ENCODE measurements at places on chromosomes 1 and 21.

DNA sequence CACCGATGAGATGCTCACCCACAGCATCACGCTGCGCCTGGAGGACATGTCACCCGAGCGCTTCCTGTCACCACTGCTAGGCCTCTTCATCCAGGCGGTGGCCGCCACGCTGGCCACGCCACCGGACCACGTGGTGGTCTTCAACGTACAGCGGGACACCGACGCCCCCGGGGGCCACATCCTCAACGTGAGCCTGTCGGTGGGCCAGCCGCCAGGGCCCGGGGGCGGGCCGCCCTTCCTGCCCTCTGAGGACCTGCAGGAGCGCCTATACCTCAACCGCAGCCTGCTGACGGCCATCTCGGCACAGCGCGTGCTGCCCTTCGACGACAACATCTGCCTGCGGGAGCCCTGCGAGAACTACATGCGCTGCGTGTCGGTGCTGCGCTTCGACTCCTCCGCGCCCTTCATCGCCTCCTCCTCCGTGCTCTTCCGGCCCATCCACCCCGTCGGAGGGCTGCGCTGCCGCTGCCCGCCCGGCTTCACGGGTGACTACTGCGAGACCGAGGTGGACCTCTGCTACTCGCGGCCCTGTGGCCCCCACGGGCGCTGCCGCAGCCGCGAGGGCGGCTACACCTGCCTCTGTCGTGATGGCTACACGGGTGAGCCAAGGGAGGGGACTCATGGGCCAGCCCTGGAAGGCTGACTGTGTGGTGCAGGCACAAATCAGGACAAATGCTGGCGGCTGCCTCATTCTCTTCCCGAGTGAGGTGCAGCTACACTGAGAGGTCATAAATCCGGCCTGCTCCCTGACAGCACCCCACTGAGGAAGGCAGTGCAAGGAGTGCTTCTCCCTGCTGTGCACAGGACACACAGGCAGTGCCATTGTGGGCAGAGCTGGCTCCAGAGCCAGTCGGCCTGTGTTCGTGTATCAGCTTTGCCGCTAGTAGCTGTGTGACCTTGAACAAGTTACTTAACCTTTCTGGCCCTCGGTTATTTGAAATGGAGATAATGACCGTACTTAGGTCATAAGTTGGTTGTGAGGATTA is 9.4 kb downstream of the CELSR2 start:
- DNase-seq, result no peak

GRCh38 chr1:90405726-90406125 is 311.4 kb downstream of the BARHL2 start:
- DNase-seq, result no peak

DNA sequence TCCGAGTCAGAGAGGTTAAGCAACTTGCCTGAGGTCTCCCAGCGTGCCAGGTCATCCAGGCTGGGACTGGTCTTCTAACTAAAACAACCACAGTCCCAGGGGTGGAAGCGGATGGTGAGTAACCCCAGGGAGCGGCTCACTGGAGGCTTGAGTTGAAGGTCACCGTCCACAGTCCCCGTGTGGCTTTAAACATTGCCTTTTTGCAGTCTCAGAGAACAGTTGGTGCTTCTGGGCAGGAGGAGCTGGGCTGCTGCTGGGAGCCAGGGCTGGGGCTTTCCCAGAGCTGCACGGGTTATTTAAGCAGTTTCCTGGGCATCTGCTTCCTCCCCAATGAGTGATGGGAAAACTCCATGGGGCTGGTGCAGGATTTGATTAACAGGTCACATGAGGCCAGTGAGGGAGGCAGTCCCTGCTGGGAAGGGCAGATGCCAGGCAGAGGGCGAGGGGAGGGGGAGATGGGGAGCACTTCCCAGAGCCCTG is 12.3 kb downstream of the ARHGEF10L start:
- no peak for DNase-seq

- DNase-seq, result no peak
These were observed 22.3 kb downstream of the ACP6 start for GRCh38 chr1:147647796-147648633.

DNA sequence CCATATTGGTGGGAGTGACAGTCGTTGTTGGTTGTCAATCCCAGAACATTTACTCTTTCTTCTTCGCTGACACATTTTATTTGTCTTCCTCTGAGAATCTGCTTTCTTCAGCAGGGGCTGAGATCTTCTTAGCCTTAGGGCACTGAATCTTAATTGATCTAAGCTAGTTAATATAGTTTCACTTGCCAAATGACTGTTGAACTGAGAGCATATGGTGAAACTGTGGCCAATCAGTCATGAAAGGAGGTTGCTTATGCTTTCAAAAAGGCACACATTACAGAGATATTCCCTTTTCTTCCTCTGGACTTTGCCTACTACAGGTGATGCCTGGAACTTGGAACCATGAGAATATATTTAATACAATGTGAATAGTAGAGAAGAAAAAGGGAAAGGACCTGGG is 60.0 kb upstream of the KIAA0040 start:
- no peak for DNase-seq

DNA sequence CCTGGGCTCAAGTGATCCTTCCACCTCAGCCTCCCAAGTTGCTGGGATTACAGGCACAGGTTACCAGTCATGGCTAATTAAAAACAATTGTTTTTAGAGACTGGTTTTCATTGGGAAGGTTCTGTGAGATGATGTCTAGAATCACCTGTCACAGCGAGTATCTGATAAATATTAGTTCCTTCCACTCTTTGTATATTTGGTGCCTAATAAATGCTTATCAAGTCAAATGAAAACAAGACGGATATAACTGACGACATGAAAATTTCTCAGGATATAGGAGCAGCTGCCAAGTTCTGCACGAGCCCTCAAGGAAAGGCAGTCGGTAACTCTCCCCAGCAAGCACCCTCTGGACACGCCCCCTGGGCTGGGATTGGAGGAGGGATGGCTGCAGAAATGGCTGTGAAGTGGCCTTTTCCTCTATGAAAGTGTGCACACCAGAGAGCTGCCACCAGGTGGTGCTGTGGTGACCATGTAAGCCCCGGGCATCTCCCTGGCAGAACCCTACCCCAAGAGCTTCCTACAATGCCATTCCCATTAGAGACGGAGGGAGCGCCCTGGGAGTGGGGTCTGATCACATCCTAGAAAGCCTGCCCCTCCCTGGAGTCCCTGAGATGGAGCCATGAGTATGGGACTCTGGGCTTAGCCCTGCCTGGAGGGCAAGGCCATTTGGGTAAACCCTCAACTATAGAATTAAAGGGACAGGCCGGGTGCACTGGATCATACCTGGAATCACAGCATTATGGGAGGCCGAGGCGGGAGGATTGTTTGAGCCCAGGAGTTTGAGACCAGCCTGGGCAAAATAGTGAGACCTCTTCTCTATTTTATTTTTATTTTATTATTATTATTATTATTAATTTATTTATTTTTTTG is 50.9 kb downstream of the HTR6 start:
- DNase-seq, result peak; percentile 68

- DNase-seq, result no peak
These were observed 120.0 kb upstream of the RRP15 start for GRCh38 chr1:218164930-218165700.

DNA sequence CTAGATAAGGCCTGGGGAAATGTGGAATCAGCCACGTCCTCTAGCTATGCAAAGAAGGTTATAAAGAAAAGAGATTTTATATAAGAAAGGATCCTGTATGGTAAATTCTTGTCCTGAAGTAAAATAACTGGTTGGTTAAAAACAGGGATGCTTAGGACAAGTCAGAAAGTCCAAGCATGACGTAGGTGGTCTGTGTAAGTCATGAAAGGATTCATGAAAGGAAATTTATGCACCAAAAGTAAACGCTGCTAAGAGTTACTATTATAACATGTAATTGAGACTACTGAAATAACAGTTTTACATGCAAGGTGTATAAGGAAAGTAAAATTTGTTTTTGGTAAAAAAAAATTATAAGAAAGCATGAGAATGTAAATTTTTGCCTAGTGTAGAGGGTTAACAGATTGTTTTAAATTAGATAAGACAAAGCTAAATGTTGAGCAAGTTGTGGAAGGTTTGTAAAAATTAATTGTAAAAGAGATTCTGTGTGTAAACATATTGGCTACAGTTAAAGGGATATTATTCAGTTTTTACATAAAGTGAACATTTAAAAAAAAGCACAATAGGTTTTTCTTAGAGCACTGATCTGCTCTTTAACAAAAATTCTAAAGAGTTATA is 43.9 kb downstream of the PIGK start:
- no peak for DNase-seq

GRCh38 chr1:103326595-103326994 is 198.9 kb upstream of the RNPC3 start:
- DNase-seq, result no peak

- DNase-seq, result peak; percentile 72
These were observed 33.1 kb upstream of the NFASC start for GRCh38 chr1:204837440-204838084.

DNA sequence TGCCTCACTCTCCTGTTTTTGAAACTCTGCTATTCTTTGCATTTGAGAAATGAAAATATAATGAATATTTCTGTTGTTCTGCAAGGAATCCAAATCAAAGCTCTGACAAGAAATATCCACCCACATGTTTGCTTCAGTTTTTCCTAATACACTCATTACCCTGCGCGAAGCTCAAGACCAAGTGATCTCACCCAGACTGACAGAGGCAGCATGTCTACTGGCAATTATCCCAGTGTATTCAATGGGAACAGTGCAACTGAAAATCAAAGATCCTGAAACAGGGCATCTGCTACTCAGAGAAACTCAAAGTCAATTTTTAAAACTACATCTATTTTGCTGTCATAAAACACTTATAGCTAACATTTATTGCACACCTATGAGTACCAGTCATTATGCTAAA is 321.0 kb upstream of the LRRC7 start:
- DNase-seq, result peak; percentile 28

GRCh38 chr1:31648641-31649357 is 4.1 kb upstream of the PEF1 start:
- no peak for DNase-seq

- no peak for DNase-seq
These were observed 9.3 kb downstream of the LEPR start for GRCh38 chr1:65429806-65430205.

- no peak for DNase-seq
These were observed 3.9 kb upstream of the CACNA1S start for GRCh38 chr1:201116091-201116490.

DNA sequence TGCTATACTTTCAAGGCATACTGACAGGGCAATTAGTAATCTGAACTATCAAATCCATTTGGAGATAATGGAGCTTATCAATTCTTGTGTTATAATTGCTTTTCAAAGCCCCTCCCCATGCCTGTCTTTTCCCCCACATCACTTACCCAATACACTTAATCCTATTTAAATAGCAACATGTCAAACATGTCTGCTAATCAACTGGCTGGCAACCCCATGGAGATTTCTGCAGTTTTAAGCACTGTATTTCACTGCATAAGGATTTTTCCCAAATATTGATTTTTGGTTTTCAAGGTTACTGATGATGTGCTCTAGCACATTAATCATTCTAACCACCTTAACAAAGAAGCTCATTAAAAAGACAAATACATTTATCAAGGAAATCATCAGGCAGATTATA is 800.3 kb downstream of the PLA2G4A start:
- no peak for DNase-seq

GRCh38 chr1:208600456-208601190 is 356.4 kb upstream of the PLXNA2 start:
- no peak for DNase-seq

GRCh38 chr21:34770576-34770975 is 101.8 kb downstream of the CLIC6 start:
- DNase-seq, result no peak

DNA sequence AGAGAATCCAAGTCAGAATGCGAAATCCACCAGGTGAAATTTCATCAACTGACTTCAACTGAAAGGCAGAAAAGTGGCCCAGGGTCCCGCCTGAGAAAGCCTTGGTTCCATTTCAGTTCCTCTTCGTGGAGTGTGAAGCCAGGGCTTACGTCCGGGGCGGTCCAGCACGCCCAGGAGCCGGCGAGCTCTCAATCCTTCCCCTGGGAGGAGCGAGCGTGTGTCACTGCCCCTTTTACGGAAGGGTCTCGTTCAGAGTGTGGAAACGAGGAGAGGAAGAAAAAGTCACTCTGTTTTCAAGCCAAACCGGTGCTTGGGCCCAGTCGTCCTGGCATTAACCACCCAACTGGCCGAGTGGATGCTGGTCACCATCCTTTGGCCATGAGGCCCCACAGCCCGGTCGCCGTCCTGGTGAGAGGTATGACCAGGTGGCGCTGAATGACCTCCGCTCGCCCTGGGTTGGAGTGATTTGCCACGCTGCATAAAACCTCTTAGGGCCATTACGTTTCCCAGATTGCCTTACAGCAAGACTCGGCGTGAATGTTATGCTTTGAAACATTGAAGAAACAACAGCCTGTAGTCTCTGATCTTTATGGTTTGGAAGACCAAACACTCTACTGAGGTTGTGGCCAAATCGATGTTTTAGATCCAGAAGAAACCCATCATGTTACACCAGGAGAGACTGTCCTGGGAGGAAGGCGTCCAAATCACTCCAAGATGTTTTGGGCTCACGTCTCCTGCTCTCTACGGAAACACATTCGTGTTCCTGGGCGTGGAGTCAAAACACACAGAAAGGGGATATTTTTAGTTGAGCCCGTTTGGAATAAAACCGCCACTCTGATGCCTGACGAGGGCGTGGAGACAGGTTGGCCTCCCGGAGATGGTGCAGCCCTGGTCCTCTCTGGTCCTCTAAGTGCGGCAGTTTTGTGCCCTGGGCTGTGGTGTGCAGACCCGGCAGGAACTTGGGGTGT is 93.6 kb upstream of the ACTRT2 start:
- peak; percentile 70 for DNase-seq

- no peak for DNase-seq
These were observed 908.7 kb downstream of the TTLL7 start for GRCh38 chr1:83090195-83090594.

- DNase-seq, result no peak
These were observed 99.2 kb downstream of the TPR start for GRCh38 chr1:186275822-186276221.

- no peak for DNase-seq
These were observed 811 bp downstream of the EXO1 start for GRCh38 chr1:241848686-241849344.

DNA sequence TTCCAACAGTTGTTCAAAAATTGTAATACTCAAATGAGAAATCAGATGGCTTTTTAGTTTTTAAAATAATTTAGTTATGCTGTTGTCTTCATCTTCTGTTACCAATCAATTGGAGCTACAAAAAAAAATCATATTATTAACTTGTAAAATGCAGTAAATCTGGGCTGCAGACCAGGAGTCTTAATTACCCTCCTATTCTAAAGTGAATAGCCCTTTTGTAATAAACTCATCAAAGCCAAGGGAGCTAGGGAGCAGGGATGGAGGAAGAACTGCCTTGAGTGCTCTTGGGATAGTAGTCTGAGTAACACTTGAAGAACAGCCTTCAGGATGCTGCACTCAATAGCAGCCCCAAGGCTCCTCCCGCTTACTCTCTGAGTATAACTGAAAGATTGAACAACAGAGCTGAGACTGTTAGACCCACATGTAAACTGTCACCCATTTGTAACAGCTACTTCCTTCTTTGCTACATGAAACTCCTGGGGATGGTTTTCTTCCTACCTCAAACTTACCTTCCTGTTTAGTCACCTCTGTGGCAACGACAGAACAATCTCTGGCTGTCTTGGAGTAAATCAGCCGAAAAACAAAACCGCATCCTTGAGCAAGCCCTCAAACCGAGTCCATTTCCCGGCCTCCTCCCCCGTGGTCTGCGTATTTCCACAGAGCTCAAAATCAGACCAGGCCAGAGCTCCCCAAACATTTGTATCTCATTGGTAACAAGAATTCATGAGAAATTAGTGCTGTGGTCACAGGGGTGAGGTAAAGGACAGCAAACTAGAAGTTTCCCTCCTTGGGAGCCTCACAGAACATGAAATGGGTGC is 55.9 kb downstream of the CD58 start:
- DNase-seq, result no peak
